ENCODE measurements at places on chromosomes 7 and 10. TPM values are rescaled to one million over a fixed set of nuclear protein-coding genes. Genes with fewer than 3 reads are reported as not detected.

- no peak for DNase-seq
These were observed 10.4 kb downstream of the PSD start for GRCh38 chr10:102408131-102408727.

DNA sequence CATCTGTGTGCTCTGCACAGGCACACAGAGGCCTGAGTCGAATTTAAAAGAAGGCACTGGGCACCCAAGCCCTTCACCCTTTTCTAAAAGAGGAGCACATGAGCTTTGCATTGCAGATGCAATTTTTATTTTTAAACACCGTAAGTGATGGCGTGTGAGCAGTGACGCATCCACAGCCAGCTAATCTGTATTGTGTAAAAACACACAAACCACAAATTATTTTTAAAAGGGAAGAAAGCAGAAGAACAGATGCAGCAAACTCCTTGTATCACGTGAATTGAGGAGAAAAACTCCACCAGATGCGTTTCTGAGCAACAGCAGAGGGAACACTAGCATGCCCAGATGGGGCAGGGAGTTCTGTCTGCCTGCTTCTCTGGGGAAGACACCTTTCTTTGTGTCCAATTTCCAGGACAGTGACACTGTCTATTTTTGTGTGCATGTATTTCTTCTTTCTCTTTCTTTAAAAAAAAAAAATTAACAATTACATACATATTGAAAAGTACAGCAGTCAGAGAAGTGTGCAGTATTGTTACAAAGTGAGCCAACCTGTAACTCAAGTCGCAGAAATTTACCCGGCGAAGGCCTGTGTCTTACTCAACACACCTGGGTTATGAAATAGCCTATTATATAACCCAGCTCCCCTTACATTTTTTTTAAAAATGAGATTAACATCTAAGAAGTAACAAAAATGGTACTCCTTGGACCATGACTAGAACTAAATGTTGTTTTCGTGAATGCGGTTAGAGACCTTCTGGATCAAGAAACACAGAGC, 39.2 kb downstream of the EEPD1 start:
- no peak for DNase-seq

Gene GRID1
- polyA plus RNA-seq = 1.8 TPM

Gene SYCE1
- 0.22 TPM for polyA plus RNA-seq

Gene INA
- 1.1 TPM for polyA plus RNA-seq

DNA sequence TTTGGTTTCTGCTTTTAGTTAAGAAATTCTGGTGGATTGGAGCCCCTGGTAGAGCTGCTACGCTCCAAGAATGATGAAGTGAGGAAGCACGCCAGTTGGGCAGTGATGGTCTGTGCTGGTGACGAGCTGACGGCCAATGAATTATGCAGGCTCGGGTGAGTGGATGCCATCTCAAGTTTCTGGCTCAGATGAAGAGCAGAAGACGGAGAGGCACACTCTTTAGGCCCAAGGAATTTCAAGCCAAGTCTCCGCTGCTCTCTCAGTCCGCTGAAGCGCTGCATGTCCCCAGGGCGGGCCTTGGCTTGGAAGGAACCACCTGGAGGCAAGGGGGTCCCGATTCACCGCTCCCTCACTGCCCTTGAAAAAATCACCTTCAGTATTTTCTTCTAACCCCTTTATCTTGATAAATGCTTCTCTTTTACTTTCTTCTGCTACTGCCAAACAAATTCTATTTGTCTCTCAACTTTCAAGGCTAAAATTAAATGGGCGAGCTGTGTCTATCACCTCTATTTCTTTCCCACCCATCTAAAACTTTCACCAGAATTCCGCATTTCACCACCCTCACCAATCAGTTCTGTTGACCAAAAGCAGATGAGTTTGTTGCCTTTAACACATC, 74.2 kb downstream of the ARMC3 start:
- DNase-seq = peak; percentile 71

Gene EPHA1
- 18.9 TPM for polyA plus RNA-seq

- DNase-seq = no peak
These were observed 69.9 kb downstream of the C10orf105 start for GRCh38 chr10:71649631-71650030.

DNA sequence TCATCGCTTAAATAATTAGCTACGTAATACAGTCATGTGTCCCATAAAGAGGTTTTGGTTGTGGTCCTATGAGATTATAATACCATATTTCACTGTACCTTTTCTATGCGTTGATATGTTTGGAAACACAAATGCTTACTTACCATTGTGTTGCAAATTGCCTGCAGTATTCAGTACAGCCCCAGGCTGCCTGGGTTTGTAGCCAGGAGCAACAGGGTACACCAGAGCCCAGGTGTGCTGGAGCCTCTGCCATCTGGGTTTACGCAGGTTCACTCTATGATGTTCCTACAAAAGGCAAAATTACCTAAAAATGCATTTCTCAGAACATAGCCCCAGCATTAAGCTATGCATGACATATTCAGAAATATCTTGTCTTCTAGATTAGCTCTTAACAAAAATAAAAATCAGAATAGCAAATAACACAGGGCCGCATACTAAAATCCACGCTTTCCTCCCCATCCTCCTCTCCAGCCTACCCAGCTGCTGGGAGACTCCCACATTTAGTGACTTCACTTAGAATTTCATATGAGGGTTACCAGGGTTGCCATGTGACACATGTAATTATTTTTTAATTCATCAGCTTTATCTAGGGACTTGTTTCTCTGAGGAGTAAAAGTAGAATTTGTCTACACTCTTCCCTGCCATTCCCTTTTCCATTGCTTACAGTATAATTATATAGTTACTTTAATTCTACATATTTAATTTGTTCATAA, 559.0 kb upstream of the ADARB2 start:
- no peak for DNase-seq

Gene RNF32
- 2.9 TPM for polyA plus RNA-seq

Gene RARRES2
- polyA plus RNA-seq = 37.9 TPM

DNA sequence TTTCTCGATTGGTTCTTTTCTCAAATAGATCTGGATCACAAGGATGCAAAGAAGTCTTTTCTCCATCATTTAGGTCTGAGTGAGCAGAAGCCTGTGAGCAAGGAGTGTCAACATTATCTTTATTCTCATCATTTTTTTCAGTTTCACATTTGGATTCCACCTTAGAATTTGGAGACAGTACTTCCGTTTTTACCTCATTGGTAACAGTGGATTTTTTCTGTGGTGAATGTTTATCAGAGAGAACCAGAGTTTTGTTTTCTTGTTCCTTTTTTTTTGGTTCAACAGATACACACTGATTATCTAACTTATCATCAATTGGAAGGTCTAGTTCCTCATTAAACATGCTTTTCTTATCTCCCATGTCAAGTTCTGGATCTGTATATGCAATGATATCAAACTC, 151.3 kb downstream of the GALNT11 start:
- DNase-seq = no peak

Gene SP4
- 14.0 TPM for polyA plus RNA-seq

GRCh38 chr10:132636358-132636757, 98.8 kb downstream of the INPP5A start:
- DNase-seq = no peak

DNA sequence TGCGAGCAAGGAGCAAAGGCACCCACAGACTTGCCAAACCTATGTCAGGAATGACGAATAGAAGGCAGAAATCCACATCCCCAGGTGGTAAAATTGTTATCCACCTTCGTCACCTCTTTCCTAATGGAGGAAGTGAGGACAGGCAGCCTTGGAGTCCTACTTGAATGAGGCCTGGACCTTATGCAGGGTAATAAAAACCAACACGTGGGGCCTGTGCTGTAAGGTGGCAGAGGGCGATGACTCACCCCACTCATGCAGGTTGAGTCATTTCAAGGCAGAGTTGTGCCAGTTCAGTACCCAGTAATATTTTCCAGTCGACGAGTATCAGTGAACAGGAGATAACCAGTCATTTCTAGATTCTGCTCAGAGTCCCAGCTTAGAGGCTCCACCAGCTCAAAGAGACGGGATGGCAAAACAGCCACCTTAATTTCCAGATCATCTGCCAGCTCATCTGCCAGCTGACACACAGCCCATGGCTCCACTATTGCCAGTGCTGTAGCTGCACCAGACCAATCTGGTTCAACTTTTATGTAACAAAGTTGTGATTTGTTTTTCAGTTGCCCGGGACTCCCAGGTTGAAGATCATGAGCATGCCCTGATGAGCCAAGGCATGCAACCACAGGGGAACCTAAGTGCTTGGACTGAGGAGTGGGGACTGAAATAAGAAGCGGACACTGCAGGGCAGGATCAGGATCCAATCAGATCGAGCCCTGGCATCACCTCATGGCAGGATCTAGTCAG, 176.2 kb upstream of the ITGB1 start:
- no peak for DNase-seq

DNA sequence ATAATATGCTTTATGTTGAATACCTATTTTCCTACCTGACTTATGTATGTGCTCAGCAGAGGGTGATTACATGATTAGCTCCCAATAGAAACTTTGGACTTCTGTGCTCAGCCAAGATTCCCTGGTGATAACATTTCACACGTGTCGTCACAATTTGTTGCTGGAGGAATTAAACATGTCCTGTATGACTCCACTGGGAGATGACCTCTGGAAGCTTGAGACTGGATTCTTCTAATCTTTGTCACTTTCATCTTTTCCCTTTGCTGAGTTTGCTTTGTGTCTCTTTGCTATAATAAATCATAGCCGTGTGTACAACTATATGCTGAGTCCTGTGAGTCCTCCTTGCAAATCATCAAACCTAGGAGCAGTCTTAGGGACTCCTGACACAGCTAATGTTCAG, 120.9 kb upstream of the LRRTM3 start:
- DNase-seq = no peak

DNA sequence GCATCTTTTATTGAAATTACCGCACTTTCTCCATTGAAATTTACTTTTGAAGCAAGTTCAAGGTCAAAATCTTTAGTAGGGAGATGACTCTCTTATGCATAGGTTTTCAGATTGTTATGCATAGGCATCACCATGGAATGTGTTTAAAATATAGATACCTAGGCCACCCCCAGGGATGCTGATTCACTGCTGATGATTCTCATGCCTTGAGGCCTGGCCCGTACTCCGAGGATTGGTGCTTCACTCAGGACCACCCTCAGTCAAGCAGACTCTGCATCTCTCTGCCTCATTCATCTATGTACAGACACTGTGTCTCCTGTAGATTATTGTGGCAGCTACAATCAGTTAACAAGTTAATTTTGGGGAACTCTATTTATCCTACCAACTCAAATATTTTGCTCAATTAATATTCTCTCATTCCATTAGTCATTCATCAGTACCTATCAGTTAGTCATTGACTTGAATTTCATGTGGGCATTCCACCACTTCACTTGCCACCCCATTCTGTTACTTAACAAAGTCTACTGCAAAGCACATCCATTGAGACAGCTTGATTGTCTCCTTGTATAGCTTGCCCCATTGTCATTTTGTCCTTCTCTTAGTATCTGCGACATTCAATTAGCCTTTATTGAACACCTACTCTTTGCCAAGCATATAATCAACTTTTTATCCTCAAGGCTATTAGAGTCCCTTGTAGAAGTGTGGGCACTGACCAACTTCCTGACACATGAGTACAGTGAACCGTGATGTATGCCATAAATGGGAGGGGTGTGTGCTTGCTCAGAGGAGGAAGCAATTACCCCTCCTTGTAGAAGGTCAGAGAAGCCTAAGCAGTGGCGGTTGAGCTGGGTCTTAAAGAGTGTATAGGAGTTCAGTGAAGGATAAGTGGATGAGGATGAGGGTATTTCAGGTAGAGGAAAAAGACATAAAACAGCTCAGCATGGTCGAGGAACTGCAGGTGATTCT, 255.6 kb upstream of the BMPER start:
- no peak for DNase-seq

DNA sequence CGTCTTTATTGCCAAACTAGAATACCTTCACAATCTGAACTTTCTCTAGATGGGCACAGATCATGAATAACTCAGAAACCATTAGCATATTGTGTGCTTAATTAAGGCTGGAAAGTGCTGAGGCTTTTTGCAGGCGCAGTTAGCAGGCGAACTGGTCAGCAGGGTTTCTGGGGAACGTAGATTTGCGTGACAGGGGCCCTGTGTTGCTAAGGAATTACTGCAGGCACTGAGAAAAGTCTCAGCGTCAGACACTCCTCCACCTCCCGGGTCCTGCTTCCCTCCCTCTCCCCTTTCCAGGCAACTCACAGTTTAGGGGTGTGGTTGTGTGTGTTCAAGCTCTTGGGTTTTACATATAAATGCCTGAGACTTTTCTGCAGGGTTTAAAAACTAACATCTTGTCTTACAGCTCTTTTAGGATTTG, 2.2 kb downstream of the MAP3K8 start:
- no peak for DNase-seq

Gene CLCN1
- polyA plus RNA-seq = 0.20 TPM

Gene GPR15LG
- 0.17 TPM for polyA plus RNA-seq

DNA sequence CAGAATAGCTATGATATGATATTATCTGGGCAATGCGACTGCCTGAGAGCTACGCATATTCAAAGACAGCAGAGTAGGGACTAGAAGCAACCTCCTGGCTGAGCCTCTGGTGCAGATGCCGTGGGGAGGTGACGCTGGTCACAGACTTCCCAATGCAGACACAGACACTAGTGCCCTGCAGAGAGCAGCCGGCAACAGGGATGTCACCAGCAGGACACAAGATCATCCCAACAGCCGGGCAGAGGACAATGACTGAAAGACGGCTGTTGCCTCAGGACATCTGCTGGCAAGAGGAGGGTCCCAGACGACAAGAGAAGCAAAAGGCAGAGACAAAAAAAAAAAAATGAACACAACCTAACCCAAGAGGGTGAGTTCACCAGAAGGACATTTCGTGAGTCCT, 104.6 kb downstream of the CALN1 start:
- DNase-seq = no peak

- DNase-seq = no peak
These were observed 43.1 kb downstream of the ARID5B start for GRCh38 chr10:61944410-61945147.

Gene FAM180A
- not detected for polyA plus RNA-seq

DNA sequence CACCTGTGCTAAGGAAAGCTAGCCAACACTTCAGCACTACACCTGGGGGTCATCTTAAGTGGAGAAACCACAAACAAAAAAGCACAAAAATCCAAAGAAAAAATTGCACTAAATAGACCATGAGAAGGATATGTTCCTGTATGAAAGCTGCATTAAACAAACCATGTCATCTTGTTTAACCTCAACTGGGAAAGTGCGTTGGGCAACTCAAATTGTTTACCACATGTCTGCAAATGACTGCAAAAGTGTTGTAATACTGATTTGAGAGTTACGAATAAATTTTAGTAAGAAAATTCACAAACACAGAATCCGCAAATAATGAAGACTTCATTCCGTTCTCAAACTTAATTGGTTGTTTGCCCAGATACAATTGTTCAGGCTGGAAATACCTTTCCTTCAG, 111.9 kb upstream of the EGFR start:
- DNase-seq = no peak

GRCh38 chr10:88244781-88245625, 338.1 kb downstream of the RNLS start:
- DNase-seq = no peak

GRCh38 chr7:158067219-158067930, 520.2 kb downstream of the PTPRN2 start:
- DNase-seq = no peak

Gene GDF10
- 1.5 TPM for polyA plus RNA-seq

Gene MYO3A
- polyA plus RNA-seq = 7.9 TPM

Gene MAGI2
- polyA plus RNA-seq = 33.9 TPM

Gene DNAJC12
- 13.2 TPM for polyA plus RNA-seq

- no peak for DNase-seq
These were observed 105.3 kb downstream of the PLXDC2 start for GRCh38 chr10:19921300-19922140.

Gene CPVL
- polyA plus RNA-seq = 56.7 TPM

GRCh38 chr7:132508724-132509353, 67.4 kb downstream of the PLXNA4 start:
- no peak for DNase-seq

GRCh38 chr10:12927896-12928295, 73.6 kb downstream of the CCDC3 start:
- DNase-seq = no peak

GRCh38 chr7:100432053-100432452, 2.4 kb downstream of the MEPCE start:
- no peak for DNase-seq

Gene DNMBP
- polyA plus RNA-seq = 33.8 TPM
